ENCODE measurements at places on chromosomes 5 and 9.
A peak's percentile ranks its signal among the peaks of the same experiment; 100 is the strongest.

DNA sequence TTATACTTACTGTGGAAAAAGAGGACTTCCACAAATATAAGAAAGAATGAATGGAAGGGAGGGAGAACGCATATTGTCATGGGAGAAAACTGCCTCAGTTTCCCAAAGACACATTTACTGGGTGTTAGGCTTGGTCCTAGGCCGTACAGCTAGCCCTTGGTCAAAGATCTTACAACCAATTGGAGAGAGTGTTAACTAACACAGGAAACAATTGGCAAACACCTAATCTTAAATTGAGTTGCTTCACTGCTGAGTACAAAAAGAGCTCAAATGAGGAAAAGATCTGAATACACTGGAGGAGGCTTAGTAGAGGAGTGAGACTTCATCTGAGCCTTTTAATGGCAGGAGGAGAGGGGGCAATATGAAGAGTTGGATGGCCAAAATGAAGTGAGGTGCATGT lies 161.7 kb downstream of the GLIS3 start:
- DNase-seq, result no peak

- DNase-seq, result peak; percentile 1
Measured at GRCh38 chr5:126053630-126054029, 369.6 kb upstream of the GRAMD2B start.

GRCh38 chr9:14383294-14383693 lies 69.4 kb upstream of the NFIB start:
- peak; percentile 65 for DNase-seq

- no peak for DNase-seq
Measured at GRCh38 chr5:105807290-105807689, 1863.4 kb downstream of the EFNA5 start.

DNA sequence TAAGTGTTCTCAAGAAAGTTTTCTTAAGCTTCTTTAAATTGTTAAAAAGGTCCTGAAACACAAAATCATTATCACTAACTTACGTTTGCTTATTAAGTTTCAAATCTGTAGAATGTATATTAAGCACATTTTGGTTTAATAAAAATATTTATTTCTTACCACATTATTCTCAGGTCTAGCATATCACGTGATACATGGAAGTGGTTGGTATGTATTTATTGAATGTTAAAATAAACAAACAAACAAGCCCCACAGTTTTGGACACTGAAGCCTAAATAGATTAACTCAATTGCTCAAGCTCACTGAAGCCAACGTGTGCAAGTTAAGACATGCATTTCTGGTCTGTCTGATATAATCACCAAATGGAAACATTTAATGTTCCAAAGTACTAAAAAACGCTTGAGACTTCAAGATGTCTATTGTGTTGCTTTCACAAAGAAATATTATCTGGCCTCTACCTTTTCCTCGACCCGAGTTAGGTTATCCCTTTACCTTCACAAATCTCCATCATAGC lies 1136.9 kb downstream of the TAF11L14 start:
- no peak for DNase-seq

All from NCI-H1105 treated with DMSO at 0.1 percent for 48 hours (cell line).